ENCODE measurements at places on chromosomes 3 and 15.
A peak's percentile ranks its signal among the peaks of the same experiment; 100 is the strongest.

- DNase-seq: peak; percentile 66
Measured at GRCh38 chr15:70264014-70264582, 166.4 kb upstream of the TLE3 start.

DNA sequence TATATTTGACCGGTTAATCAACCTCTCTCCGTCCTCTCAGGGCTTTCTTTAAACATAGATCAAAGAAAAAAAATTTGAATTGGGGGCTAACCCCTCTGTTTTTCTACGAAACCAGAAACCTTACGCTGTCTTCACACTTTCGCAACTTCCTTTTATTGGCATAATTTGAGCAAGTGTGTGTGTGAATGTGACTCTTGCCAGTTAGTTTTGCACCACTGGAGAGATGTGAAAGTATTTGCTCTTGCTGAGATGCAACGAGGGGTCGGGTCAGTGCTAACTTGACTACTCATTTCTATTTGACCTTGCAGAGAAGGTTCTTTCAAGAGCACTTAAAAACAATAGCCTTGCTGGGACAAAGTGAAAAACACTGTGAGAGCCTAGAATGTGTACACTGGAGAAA lies 81.2 kb downstream of the FAM43A start:
- DNase-seq: no peak

- no peak for DNase-seq
Measured at GRCh38 chr15:91865950-91866349, 12.4 kb downstream of the SLCO3A1 start.

DNA sequence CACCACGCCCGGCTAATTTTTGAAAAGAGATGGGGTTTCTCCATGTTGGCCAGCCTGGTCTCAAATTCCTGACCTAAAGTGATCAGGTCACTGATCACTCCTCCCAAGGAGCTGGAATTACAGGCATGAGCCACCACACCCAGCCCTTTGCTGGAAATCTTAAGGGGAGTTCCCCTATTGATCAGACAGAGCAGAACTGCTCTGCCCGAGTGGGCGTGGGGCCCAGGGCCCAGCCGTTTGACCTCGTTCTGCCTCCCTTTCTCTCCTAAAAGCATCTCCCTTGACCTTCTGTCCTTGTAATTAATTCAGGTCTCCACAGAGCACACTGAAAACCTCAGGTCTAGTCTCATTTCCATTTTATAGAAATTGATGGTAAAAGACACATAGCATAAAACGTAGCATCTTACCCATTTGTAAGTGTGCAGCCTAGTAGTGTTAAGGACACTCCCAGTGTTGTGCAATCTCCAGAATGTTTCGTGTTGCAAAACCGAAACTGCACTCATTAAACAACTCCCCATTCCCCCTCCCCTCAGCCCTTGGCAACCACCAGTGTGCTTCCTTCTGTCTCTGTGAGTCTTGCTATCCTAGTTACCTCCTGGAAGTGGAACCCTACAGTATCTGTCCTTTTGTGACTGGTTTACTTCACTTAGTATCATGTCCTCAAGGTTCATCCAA lies 89.3 kb downstream of the SLCO3A1 start:
- no peak for DNase-seq

- DNase-seq: no peak
Measured at GRCh38 chr3:62039586-62039985, 333.8 kb downstream of the FEZF2 start.

GRCh38 chr3:114877378-114878113 lies 269.5 kb downstream of the ZBTB20 start:
- DNase-seq: no peak
